ENCODE measurements at places on chromosomes 7 and 10.

GRCh38 chr7:94395141-94396036 lies 694 bp downstream of the COL1A2 start:
- DNase-seq, result peak; percentile 47

DNA sequence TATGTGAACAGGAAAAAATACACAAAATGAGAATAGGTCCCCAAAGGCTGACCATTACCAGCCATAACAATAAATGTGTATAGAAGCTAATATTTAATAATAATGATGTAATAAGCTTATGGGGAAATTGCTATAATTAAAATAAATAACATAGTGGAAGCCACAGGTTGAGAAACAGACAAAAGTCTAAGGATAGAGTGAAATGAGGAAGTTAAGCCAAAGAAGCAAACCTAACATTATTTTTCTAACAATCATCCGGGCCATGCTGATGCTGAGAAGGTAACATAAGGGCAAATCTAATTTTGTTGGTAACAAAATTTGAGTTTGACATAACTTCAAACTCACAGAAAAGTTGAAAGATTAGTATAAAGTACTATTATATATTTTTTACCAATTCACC lies 115.9 kb downstream of the MICU1 start:
- DNase-seq, result no peak

GRCh38 chr10:24425151-24425550 lies 216.2 kb downstream of the KIAA1217 start:
- DNase-seq, result no peak

DNA sequence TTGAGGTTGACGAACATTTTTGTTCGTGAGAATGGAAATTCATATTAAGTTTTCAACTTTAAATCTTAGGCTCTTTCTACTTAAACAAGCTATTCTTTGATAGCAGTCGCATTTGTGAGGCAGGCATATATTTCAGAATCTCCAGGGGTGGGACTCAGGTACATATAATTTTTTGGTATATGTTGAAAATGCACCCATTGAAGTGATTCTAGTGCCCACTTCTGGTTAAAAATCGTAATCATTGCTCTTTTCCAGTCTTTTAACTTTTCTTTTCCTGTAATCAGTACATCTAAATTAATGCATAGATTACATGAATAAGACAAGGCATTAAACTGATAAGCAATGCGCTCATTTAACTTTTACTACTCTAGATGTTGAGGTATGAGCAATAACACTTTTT lies 67.8 kb downstream of the ZNRF2 start:
- DNase-seq, result no peak

- no peak for DNase-seq
Observed at GRCh38 chr7:102260856-102261255, 25.8 kb upstream of the SH2B2 start.
